Pancreas (tissue), 10 donors: ENCODE measurements at places on chromosomes 5 and 9. TPM values are rescaled to one million over a fixed set of nuclear protein-coding genes. Genes with fewer than 3 reads are reported as not detected.

Gene MLANA
- polyA plus RNA-seq = not detected

Gene C9orf40
- polyA plus RNA-seq = 1.3 TPM

Gene ARSB
- 2.3 TPM for polyA plus RNA-seq

Gene DNAH5
- polyA plus RNA-seq = 1.0 TPM

Gene PRR16
- 0.61 TPM for polyA plus RNA-seq

Gene ASS1
- polyA plus RNA-seq = 71.4 TPM

Gene RNF224
- 0.61 TPM for polyA plus RNA-seq

Gene OR4F3
- not detected for polyA plus RNA-seq

Gene PCDHGA5
- polyA plus RNA-seq = 1.1 TPM

GRCh38 chr9:127785933-127786772, at the start of gene CDK9:
TSS of gene CDK9 (plus strand) at chr9:127786034. CDS start at chr9:127786149, 115 bp downstream.
- peak; percentile 90 for DNase-seq

- no peak for DNase-seq
These were observed 6.0 kb downstream of the TRIM7 start for GRCh38 chr5:181198905-181199519.

GRCh38 chr9:91048749-91049148, 247.1 kb downstream of the SYK start:
- no peak for DNase-seq

DNA sequence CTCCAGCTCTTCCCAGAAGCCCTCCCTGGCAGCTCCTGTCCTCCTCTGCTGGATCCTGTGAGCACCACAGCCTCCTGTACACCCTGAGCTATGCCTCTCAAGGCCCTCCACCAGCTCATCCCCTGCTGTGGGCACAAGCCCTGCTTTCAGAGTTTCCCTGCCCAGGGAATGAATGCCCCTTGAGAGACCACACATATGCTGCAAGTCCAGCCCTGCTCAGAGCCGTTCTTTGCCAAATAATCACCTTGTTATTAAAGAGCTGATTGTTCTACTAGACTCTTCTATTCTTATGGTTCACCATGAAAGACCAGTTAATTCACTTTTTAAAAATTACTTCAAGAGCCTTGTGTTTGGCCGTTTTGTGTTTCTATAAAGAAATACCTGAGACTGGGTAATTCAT, 121.5 kb downstream of the MVB12B start:
- DNase-seq = no peak

- DNase-seq = peak; percentile 61
These were observed 28.3 kb downstream of the PTPN3 start for GRCh38 chr9:109469646-109470358.

DNA sequence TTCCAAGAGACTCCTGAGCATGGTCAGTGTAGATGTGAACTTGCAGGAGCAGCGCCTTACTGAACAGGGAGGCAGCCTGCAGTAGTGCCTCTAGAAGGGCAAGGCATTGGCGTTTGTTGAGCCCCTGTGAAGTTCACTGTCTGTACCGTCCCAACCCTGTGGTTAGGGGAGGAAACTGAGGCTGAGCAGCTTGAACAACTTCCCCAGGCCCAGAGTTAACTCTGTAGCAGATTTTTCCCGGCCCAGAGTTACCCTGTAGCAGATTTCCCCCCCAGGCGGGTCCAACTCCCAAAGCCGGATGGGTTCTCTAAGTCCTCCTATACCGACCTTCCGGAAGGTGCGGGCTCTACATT, 9.6 kb downstream of the LMX1B start:
- no peak for DNase-seq

GRCh38 chr9:131227112-131227958, 49.0 kb downstream of the FAM78A start:
- no peak for DNase-seq

DNA sequence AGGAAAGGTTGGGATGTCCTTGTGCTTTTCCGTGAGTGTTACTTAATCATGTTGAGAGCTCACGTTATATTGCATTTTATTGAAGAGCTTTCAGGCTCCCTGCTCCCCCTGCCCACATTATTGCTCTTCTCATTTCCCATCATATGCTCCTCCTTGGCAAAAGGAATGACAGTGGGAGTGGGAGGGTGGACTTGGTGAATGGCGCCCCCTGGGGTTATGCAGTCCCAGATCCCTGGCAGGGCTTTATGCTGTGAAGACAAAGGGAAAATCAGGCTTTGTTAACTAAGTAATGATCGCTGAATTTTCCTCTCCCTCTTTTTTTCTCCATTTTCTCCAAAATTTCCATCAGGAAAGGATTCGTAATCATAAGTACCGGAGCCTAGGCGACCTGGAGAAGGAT, 166.6 kb downstream of the SMARCA2 start:
- DNase-seq = no peak

DNA sequence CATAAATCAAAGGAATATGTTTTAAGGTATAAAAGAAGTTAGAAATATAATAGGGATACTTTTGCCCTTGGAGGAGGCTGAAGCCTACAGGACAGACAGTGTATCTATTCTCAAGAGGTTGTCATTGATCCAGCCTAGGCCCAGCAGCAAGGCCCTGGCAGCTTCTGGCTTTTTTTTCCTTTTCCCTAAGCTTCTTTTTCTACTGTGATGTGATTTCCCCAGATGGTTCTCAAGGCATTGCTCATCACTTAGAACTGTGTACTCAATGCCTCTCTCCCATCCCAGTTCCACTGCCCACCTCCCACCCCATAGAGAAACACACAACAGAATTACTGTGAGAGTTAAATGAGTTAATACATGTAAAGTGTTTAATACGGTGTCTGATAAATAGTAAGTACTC, 88.6 kb downstream of the SLC44A1 start:
- no peak for DNase-seq

DNA sequence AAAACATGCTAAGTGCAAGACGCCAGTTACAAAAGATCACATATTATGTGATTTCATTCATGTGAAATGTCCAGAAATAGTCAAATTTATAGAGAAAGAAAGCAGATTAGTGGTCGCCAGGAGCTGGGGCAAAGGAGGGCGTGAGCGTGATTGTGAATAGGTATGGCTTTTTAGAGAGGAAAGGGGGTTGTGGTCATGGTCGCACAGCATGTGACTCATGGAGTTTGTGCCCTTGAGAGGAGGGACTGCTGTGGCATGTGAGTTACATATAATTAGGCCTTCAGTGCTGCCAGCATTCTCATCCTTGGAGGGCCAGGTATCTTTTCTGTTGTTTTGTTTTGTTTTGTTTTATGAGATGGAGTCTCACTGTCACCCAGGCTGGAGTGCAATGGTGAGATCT, 21.2 kb upstream of the MARCHF6 start:
- no peak for DNase-seq
